ENCODE measurements at places on chromosomes 13 and 19. TPM values are rescaled to one million over a fixed set of nuclear protein-coding genes. Genes with fewer than 3 reads are reported as not detected.

Gene ERICH6B
- 0.06 TPM for total RNA-seq

Gene FLT3LG
- total RNA-seq: 5.7 TPM

Gene CLDN10
- not detected for total RNA-seq

Gene IZUMO4
- total RNA-seq: 1.4 TPM

Gene NLRP9
- total RNA-seq: not detected

Gene PCSK4
- 13.1 TPM for total RNA-seq

Gene ZNF816
- 13.4 TPM for total RNA-seq

DNA sequence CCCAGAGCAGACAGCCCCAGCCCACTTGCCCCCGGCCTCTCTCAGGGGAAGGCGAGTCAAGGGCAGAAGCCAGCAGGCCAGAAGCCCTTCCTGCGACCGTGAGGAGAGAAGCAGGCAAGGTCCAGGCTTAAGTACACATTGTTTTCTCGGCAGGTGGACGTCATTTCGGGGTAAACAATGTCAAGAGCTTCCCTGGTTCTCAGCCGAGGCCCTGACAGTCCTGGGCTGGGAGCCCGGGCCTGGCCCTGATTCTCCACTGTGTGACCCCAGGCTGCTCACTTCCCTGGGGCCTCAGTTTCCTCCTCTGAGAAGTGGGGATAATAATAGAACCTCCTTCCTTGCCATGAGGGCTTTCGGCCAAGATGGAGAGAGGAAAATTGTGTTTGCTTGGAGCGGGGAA, 19.4 kb downstream of the PLVAP start:
- DNase-seq: no peak
- no peaks in the 10 kb centered on the region for H3K4me1 ChIP-seq
- H3K36me3 ChIP-seq: no peaks in the 10 kb centered on the region
- no peak overlapping the region for H3K4me3 ChIP-seq

DNA sequence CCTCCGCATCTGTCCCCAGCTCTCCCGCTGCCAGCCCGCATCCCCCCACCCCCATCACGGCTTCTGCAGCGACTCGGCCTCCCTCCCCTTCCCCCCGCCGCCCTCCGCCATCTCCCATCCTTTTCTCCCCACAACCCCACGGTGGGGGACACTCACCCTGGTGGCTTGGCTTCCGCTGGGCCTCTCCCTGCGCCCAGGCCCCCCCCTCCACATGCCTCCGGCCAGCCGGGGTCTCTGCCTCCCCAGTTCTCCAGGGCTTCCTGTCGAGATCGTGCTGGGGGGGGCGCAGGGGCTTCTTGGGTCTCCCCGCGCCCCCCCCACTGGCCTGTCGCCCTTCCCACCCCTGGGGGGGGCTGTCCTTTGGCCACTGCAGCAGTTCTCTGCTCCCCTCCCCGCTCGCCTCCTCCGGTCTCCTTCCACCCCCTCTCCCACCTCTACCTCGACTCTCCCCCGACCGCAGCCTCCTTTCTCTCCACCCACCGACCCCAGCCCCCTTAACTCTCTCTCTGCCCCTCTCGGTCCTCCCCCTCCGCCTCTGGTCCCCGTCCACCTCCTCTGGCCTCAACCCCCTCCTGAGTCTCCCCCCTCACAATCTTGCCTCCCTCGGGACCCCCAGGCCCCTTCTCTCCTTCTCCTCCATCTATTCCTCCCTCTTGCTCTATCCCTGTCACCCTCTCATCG, 17.1 kb downstream of the LRRC4B start:
- H3K36me3 ChIP-seq: no peaks in the 10 kb centered on the region
- no peak overlapping the region for H3K27ac ChIP-seq
- peaks cover 4% of the 10 kb centered on the region for H3K27me3 ChIP-seq
- H3K4me3 ChIP-seq: no peak overlapping the region
- peaks cover 5% of the 10 kb centered on the region for H3K4me1 ChIP-seq

GRCh38 chr13:20546556-20546955, 20.4 kb upstream of the IFT88 start:
- H3K27ac ChIP-seq: no peak overlapping the region
- H3K36me3 ChIP-seq: no peaks in the 10 kb centered on the region
- H3K4me1 ChIP-seq: no peaks in the 10 kb centered on the region
- DNase-seq: no peak

DNA sequence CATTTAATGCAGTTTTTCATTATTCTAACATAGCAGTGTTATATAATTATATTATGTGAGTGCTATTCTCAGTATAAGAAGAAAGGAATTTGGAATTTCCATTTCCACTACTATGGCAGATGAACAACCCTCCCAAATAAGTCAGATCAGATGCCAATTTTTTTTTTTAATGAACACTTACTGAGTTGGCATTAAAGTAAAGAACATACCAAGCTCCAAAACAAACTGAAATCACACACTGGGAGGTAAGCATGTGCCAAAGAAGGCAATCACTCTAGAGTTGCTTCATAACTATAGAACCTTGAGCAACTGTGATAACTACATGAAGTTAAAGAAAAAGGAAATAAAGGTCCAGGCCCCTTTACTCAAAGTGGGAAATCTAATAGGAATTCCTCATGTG, 90.3 kb downstream of the RNF17 start:
- H3K27me3 ChIP-seq: peaks cover 9% of the 10 kb centered on the region
- H3K4me1 ChIP-seq: no peaks in the 10 kb centered on the region
- no peak for DNase-seq
- no peak overlapping the region for H3K4me3 ChIP-seq
- H3K27ac ChIP-seq: no peak overlapping the region
- H3K36me3 ChIP-seq: no peaks in the 10 kb centered on the region

DNA sequence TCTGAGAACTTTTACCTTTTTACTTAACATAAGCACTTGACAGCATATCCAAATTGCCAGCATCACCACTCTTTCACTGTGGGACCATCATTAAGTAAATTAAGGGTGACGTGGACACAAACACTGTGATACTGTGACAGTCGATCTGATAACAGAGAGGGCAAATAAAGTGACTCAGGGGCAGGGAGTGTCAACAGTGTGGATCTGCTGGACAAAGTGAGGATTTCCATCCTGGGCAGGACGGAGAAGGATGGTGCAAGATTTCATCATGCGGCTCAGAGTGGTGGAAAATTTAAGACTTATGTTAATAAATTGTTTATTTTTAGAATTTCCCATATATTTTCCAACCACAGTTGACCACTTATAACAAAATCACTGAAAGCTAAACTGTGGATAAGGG, 60.0 kb upstream of the WDFY2 start:
- H3K4me3 ChIP-seq: no peak overlapping the region
- H3K27me3 ChIP-seq: no peaks in the 10 kb centered on the region
- H3K4me1 ChIP-seq: no peaks in the 10 kb centered on the region
- DNase-seq: no peak
- H3K27ac ChIP-seq: no peak overlapping the region
- no peaks in the 10 kb centered on the region for H3K36me3 ChIP-seq

DNA sequence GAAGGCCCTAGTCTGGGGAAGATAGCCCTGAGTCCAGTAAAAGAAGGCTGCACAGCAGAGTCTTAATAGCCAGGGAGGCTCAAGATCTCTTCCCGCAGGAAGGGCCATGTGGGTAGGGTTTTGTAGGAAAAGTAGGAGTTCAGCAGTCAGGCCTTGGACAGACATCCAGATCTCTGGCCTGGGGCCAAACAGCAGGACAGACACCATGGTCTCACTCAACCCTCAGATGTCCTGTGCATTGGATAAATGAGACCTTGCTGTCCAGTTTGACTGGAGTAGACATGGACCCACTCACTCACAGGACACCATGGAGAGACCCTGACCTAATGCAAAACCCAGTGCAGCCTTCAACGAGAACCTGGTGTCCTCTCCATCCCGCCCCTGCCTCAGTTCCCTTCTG, 3.9 kb downstream of the OCEL1 start:
- no peaks in the 10 kb centered on the region for H3K27me3 ChIP-seq
- peaks cover 24% of the 10 kb centered on the region for H3K4me1 ChIP-seq
- H3K4me3 ChIP-seq: no peak overlapping the region
- no peak overlapping the region for H3K27ac ChIP-seq
- no peak for DNase-seq

DNA sequence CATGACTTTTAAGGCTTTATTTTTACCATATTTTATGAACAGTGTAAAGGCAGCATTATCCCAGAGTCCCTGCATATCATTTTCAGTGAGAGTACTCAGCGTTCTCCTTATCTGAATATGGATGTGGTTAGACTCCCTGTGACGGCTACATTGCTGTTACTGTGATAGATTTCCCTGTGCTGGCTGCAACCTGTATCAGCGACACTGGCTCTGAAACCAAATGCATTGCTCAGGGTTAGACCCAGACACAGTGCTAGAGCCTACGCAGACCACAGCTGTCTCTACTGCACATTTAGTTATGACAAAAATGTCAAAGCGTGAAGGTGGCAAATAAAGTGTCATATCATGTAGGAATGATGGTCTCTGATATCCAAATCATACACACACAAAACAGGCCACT, 138.0 kb downstream of the ENOX1 start:
- no peak overlapping the region for H3K27ac ChIP-seq
- DNase-seq: no peak
- no peak overlapping the region for H3K4me3 ChIP-seq
- no peaks in the 10 kb centered on the region for H3K36me3 ChIP-seq
